ENCODE measurements at places on chromosomes 4 and X.

DNA sequence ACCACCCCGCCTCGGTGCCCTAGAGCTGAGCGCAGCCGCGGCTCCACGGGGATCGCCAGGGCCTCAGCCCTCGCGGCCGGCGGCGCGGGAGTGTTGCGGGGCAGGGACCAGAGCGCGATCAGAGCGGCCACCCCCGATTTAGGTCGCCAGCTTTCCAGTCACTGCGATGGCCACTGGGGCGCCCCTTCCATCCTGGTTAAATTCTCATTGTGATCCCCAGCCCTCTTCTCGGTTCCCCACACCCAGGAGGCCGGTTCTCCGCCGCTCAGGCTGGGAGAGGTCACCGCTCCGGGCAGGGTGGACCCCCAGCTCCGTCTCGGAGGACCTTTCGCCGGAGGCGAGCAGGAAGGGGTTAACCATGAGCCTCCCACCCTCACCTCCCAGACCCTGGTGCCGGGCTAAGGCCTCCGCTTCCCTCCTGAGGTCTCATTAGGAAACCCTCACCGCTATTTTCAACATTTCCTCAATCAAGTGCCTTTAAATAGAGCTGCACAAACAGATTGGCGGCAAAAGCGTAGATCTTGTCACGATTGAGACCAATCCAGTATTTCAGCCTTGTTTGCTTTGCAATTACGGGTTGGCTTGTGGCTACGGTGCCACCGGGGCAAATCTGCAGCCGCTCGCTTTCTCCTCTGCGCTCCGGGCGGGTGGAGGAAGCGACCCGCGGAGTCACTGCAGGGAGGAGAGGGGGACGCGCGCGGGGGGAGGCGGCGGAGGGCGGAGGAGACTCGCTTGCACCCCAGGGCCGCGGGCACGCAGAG is 8.3 kb upstream of the HAND2 start:
- DNase-seq: no peak

DNA sequence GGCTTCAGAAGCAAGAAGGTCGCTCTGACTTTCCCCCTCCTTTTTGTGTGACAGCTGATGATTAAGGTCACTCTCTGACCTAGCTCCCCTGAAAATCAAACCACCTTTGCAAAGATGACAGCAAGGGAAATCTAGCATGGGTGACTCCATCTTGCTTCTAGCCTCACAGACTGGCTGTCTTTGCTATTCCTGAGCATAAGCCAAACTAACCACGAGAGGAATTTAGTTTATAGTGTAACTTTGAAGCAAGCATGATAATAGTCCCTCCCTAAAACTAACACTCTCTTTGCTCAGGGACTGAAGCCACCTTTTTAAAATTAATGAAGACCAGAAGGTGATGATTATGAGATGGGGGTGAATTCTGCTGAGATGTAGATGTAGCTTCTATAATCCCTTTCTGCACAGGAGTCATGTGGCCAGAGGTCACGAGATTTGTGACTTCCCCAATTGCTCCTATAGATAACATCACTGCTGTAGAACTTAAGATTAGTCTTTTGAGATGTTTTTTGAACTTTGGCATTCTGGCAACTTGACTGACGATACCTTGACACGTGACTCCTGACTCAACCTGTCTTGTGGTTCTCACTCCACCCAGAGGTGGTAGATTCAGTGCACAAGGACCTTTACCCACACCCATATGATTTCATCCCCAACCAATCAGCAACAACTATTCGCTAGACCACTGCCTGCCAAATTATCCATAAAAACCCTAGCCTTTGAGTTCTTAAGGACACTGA is 14.9 kb upstream of the PDE5A start:
- DNase-seq: no peak

DNA sequence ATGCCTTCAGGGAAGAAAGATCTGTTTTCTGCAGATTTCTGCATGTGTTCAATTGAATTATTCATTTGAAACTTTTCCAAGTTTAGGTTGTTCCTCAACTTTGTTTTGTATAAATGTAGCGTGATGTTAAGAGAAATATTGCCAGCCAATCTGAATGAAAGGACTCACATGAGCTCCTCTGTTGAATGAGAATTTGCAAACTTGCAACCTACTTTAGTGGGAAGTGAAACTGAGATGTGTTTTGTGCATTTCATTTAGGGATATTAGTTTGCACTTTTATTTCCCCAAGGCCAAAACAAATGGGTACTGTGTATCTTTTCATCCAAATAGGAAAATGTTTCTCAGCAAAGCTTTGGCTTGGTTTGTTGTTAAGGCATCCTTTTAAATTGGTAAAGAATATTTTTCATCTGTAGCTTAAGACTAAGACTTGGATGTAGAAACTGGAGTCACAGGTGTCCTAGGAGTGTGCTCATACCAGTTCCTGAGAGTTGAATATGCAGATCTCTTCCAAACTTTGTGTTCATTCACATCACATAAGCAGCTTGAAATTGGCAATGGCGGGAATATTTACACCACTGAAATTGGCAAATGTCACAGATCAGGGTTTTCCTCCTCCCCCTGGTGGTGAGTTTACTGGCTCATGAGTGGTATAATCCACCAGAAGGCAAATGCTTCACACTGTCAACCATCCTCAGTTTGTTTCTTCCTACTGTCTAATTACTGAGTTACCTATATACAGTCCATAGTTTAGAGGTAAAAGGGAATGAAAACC is 193.6 kb upstream of the BANK1 start:
- no peak for DNase-seq

GRCh38 chr4:121449416-121449815 is 68.6 kb upstream of the QRFPR start:
- DNase-seq: no peak

DNA sequence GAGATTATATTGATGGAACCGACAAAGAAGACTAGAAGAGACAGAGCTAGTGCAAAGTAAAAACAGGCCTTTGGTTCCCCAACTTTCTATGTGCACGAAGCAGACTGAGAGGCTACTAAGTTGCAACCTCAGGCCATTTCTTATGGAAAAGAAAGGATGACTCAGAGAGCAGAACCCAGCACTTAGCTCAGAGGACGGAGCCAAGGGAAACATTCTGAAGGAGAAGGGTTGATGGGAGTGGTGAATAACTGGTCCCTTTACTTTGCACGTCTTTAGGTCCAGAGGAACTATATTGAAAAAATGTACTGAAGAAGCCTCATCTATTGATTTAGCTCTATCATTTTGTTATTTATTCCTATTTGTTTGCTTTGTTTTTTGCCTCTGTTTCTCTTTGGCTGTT is 182.1 kb downstream of the CPE start:
- no peak for DNase-seq

DNA sequence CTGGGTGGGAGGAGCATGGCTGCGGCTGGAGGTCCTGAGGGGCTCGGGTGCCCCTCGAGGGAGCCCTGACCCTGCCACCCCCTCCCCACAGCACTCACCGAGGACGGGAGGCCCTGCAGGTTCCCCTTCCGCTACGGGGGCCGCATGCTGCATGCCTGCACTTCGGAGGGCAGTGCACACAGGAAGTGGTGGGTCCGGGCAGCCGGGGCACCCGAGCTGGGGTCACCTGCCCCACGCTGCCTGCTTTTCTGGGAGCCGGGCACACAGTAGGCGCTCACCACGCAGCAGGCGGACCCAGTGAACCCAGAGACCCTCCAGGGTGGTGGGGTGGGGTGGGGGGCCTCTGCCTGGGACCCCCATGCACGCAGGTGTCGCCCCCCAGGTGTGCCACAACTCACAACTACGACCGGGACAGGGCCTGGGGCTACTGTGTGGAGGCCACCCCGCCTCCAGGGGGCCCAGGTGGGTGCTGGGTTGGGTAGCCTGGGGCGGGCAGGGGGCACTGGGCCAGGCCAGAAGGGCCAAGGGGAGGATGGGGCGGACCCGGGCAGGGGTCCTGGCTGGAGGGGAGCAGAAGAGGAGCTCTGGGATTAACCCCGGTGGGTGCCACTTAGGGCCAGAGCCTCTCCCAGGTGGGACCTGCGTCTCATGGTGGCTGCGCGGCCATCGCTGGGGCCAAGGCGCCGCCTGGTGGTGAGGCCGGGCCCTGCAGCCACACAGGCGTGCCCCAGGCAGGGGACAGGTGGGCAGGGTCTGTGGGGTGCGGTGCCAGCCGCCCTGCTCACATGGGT is 1.4 kb downstream of the HGFAC start:
- peak; percentile 68 for DNase-seq

- DNase-seq: no peak
Observed at GRCh38 chr4:54218736-54219135, 10.4 kb upstream of the PDGFRA start.

DNA sequence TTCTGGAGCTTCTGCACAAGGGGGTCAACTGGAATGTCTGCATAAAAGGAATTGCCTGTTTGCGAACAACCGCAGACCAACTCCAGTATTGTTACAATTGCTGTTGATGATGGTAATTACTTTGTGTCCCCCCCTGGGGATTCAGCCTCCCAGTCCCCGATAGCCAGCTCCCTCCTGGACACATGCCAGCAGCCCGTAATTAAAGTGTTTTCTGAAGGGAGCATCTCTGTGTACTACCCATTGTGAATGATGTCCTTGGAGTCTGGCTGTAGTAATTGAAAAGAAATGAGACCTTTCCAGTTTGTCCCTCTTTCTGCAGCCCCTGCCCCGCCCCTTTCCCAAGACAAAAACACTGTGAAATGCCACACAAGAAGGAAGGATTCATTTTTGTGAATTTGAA is 377.1 kb upstream of the LCORL start:
- DNase-seq: no peak

- DNase-seq: no peak
Observed at GRCh38 chr4:3670521-3671519, 95.4 kb upstream of the ADRA2C start.

GRCh38 chr4:37970702-37971101 is 10.5 kb downstream of the PTTG2 start:
- DNase-seq: peak; percentile 63

GRCh38 chr4:42359711-42360110 is 37.6 kb upstream of the SHISA3 start:
- no peak for DNase-seq

DNA sequence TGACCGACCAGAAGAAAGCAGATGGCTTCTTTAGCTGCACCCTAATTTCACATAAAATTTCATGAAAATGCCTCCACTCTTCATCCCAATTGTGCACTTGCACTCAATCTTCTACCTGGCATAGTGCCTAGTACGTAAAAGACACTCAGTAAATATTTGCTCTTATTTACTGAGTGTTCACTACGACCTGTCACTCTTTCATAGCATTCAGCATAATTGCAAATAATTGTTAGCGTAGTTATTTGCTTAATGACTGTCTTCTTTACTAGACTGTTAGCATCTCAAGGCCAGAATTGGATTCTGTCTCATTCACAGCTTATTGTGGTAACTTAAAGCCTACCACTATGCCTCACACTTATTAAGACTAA is 130.2 kb downstream of the ENOX2 start:
- no peak for DNase-seq

- no peak for DNase-seq
Observed at GRCh38 chr4:101960431-101960830, 169.9 kb downstream of the BANK1 start.

DNA sequence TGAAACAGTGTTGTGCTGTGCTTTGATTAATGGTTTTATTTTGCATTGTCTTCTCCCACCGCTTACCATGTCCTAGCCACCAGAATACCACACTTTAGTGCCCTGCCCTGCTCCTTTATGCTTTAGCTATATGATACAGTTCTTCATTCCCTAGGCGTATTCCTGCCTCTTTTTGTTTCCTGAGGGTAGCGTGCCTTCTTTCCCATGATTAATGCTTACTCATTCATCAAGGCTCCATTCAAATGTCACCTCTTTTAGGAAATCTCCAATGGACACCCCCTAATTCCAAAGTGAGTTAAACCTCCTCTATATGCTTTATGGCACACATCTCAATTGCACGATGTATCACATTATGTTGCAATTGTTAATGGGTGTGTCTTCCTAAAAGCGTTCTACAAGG is 46.3 kb downstream of the SPANXD start:
- no peak for DNase-seq

DNA sequence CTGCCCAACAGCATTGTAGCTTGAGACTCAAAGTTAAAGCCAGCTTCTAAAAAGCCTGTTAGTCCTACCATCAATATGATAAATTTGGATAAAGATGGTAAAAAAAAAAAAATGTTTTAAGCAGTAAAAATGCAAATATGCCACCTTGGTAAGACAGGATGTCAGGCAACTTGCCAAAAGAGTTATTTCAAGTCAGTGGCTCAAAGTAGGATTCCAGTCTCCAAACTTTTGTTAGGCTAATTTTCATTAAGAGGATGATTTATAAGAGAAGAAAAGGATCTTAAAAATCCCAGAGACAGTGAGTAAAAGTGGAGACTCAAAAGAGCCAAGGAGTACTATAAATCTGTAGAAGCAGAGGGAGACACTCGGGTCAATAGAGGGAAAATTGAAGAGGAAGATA is 47.5 kb downstream of the GASK1B start:
- DNase-seq: no peak

- no peak for DNase-seq
Observed at GRCh38 chr4:101711590-101712260, 78.8 kb upstream of the BANK1 start.

GRCh38 chr4:24963277-24963676 is 50.4 kb upstream of the CCDC149 start:
- no peak for DNase-seq

GRCh38 chr4:81378386-81378785 is 93.3 kb downstream of the RASGEF1B start:
- no peak for DNase-seq

GRCh38 chr4:159105761-159106243 is 2.9 kb downstream of the RAPGEF2 start:
- DNase-seq: peak; percentile 8

DNA sequence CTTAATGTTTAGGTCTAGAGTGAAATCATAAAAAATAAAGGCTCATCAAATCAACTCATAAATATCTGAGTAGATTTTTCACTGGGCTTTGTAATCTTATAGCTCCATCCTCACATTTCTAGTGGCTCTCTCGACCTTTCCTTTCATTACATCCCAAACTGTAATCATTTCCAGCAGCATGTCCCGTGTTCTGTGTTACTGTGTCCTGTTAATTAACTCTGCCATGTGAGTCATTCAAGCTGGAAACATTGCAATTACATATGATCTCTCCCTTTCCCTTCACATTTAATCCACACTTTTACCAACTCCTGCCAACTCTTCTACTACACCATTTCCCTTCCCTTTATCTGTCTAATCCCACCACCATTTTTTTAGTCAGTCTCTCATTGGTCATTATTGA is 75.5 kb downstream of the UGT8 start:
- DNase-seq: no peak

GRCh38 chr4:55256787-55257186 is 89.3 kb upstream of the SRD5A3 start:
- no peak for DNase-seq

DNA sequence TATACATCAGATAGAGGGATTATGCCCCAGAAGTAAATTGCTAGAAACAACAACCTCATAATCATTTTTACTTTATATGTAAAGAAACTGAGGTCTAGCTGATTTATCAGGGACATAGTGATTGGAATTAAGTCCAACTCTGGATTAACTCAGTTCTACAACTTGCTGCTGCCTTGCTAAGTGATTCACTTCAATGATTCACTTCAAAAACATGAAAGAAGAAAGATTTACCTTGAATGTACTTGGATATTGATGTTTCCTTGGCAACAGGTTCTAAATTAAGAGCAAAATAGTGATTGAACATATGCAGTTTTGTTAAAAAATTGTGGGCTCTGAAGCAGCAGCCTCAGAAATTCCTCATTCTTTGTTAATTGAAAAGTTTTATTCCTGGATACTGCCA is 99.8 kb upstream of the H2AZ1 start:
- peak; percentile 45 for DNase-seq

- no peak for DNase-seq
Observed at GRCh38 chr4:159240046-159240445, 137.2 kb downstream of the RAPGEF2 start.

Measured in PC-9 (cell line).